ENCODE measurements at places on chromosomes 13 and 19.
A peak's percentile ranks its signal among the peaks of the same experiment; 100 is the strongest.

DNA sequence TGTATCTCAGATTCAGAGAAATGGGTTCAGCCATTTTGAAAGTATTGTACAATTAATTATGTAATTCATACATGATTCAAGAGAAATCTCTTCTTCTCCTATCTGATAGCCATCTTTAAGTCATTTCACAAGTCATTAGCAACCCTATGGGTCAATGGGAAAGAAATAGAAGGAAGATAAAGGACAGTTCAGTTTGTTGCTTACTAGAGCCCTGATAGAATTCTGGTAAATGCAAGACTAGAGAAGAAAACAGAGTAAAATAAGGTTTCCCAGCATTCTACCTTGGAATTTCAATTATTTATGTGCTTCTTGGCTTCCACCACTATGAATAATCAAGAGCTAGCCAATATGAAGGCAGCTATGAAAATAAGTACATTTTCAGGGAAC lies 117.7 kb downstream of the LHFPL6 start:
- no peak for DNase-seq

- peak; percentile 15 for DNase-seq
These were observed 107.0 kb downstream of the KL start for GRCh38 chr13:33123066-33123859.

- peak; percentile 33 for DNase-seq
These were observed 64.0 kb downstream of the ANKRD10 start for GRCh38 chr13:110850840-110851239.

- DNase-seq: no peak
These were observed 14.8 kb downstream of the PLEKHJ1 start for GRCh38 chr19:2221250-2221831.

GRCh38 chr13:57409121-57409520 lies 222.4 kb upstream of the PCDH17 start:
- DNase-seq: no peak

DNA sequence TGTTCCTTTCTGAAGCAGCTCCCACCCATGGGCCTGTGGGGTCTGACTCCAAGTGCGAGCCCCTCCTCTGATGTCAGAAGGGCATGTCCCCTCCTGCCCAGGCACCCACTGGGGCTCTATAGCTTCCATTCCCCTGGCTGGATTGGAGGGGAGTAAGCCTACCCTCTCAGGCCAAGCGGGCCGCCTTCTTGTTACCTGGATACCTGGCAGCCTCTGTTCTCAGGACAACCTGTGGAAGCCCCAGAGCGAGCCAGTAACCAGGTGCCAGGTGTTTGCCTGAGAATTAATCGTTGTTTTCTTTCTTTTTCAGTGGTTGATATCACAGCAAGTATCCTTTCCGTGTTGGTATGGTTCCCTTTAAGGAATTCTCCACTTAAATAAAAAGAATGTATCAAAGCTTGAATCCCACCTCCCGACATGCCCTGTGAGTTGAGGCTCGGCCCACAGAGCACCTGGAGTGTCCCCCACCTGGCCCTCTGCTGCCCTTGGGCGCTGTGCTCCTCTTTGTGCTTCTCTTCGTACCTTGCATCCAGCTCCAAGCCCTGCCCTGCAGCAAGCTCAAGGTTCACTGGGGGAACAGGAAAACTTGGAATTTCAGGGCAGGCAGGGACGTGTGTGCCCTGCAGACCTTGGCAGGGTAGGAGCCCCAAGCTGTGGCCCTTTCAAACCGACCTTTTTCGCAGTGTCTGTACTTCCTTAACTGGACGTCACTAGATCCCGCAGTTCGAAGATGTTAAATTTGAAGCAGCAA lies 15.0 kb downstream of the MAU2 start:
- no peak for DNase-seq

- peak; percentile 46 for DNase-seq
These were observed 18.1 kb upstream of the GTF3A start for GRCh38 chr13:27406178-27406939.

DNA sequence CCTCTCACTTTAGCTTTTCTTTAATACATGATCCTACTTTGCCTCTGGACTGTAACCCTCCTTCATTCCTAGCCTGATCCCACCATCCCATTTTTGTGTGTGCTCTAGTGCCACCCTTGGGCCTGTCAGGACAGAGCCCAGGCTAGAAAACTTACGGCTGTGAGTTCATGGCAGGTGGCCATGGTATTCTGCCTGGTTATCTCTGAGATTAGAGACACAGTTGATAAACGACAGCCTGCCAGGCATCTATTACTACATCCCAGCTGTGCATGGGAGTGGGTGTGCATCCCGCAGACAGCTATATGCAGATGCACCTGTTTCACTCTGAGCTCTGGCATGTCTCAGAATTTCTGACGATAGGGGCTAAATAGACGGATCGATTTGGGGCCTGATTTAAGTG lies 110.9 kb downstream of the HS6ST3 start:
- DNase-seq: no peak

- no peak for DNase-seq
These were observed 47.9 kb downstream of the CAB39L start for GRCh38 chr13:49395878-49396380.

DNA sequence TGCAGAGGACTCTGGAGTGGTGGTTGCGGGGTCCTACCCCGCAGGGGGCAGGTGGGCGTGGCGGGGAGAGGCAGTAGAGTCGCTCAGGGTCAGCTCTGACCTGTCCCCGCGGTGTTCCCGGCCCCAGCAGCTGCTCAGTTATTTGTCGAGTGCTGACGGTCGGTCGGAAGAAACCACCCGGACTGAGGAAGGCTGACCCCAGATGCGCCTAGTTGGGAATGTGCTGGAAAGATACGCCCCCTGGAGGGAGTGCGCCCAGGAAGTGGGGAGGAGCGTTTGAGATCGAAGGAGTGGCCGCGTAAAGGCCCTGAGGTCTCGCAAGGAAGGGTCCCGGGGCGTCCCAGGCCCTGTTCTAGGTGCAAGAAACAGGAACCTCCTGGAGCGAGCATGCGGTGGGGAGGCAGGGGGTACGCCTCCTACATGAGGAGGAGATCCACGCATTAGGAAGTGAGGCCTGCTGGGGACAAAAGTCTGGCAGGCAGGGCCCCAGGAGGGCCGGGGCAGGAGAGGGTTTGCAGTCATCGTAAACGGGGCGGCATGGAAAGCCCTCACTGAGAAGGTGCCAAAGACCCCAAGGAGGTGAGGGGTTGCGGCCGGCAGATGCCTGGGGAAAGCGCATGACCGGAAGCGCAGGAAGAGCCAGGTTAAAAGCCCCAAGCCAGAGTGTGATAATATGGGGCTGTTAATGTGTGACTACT lies 9.2 kb downstream of the CCDC8 start:
- no peak for DNase-seq

DNA sequence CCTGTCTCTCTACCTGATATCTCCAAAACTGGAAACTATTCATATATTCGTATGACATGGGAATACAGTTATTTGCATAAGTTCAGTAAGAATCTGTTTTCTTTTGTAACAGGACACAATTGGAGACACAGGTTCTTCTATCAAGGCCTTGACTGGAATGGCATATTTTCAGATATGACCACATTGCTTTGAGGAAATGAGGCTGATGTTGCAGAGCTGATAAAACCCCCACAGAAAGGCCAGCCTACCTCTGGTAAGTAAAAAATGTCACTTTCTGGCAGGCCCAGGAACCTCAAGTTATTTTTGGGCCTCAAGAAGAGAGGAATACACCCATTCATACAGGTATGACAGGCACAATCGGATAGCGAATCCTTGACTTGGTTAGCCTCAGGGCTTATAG lies 29.5 kb upstream of the KBTBD6 start:
- no peak for DNase-seq

- no peak for DNase-seq
These were observed 4.2 kb upstream of the AP1M1 start for GRCh38 chr19:16193466-16193865.

GRCh38 chr13:105920370-105920769 lies 615.1 kb downstream of the EFNB2 start:
- DNase-seq: no peak

- DNase-seq: no peak
These were observed 107.8 kb downstream of the RXFP2 start for GRCh38 chr13:31846961-31847752.

- peak; percentile 30 for DNase-seq
These were observed 583 bp downstream of the AKAP8L start for GRCh38 chr19:15418231-15418578.

- DNase-seq: no peak
These were observed 187.9 kb downstream of the USP12 start for GRCh38 chr13:26983543-26984320.

- no peak for DNase-seq
These were observed 19.8 kb downstream of the SLC25A42 start for GRCh38 chr19:19083413-19084178.
